ENCODE measurements at places on chromosomes 16 and 17. TPM values are rescaled to one million over a fixed set of nuclear protein-coding genes. Genes with fewer than 3 reads are reported as not detected.

TENT4B gene
- 4.5 TPM for polyA plus RNA-seq

TOP3A gene
- 20.8 TPM for polyA plus RNA-seq

KRTAP3-1 gene
- polyA plus RNA-seq: not detected

GINS2 gene
- 0.75 TPM for polyA plus RNA-seq

FBXW10 gene
- 0.31 TPM for polyA plus RNA-seq

Measured in aorta (tissue), 5 donors.